ENCODE measurements at places on chromosomes 5 and 9.

GRCh38 chr5:93070938-93071337 lies 510.1 kb downstream of the NR2F1-AS1 start:
- no peak for DNase-seq

DNA sequence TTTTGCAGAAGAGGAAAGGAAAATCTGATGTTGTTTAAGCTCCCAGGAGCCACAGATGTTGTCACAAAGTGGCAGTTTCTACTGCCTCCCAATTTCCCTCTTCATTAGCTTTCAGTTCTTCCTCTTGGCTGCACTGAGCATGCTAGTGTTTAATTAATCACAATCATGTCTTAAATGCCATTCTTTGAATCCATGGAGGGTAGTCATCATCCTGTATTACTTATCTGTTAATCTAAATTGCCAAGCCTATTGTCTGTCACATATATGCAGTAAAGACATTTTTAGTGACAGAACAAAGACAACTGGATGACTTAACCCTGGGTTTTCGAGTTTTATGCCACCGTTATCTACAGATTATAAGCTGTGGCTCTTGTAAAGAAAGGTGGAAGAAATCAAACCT lies 14.7 kb downstream of the KLHL9 start:
- no peak for DNase-seq

GRCh38 chr9:129783516-129784361 lies 19.2 kb upstream of the TOR1B start:
- DNase-seq, result peak; percentile 34

DNA sequence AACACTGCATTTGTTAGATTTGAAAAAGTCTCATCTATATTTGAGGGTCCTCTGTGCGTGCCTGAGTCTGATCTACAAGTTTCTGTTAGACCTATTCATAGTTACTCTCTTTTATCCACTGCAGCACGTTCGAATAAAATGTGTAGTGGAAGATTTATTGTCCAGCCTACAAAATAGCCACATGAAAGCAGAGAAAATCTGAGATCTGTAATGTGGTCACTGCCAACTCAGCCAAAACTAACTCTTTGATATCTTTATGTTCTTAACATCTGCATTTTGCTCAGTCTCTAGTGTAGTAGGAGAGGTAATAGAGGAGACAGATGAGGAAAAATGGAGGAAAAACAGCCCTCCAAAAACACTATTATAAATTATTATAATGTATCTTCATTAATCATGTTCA lies 354.0 kb downstream of the NPR3 start:
- DNase-seq, result no peak

GRCh38 chr5:110150199-110150598 lies 460.5 kb downstream of the MAN2A1 start:
- no peak for DNase-seq

DNA sequence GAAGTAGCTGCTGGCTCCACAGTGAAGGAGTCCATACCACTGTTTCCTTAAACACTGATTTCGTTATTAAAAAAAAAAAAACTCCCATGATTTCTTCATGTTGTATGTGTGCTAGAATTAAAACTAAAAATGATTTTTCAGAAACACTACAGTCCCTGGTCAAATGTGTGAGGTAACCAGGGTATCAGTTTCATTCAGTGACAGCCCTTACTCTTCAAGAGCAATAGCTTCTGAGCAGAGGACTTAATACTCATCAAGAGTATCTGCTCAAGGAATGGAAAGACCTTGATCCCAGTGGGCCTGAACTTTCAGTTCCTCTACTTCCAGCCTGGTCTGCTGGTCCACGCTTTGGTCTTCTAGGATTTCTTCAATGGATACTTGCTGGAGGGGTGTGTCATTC lies 95.1 kb downstream of the BNC2 start:
- no peak for DNase-seq

GRCh38 chr5:100889165-100889743 lies 13.8 kb downstream of the ST8SIA4 start:
- DNase-seq, result no peak

- no peak for DNase-seq
Observed at GRCh38 chr5:181203777-181204112, 1.3 kb downstream of the TRIM7 start.

All from activated naive CD4-positive, alpha-beta T cell (primary cell).